ENCODE measurements at places on chromosomes 5 and 9.
A peak's percentile ranks its signal among the peaks of the same experiment; 100 is the strongest.

GRCh38 chr9:13500034-13500433 lies 220.5 kb upstream of the MPDZ start:
- DNase-seq, result peak; percentile 33

DNA sequence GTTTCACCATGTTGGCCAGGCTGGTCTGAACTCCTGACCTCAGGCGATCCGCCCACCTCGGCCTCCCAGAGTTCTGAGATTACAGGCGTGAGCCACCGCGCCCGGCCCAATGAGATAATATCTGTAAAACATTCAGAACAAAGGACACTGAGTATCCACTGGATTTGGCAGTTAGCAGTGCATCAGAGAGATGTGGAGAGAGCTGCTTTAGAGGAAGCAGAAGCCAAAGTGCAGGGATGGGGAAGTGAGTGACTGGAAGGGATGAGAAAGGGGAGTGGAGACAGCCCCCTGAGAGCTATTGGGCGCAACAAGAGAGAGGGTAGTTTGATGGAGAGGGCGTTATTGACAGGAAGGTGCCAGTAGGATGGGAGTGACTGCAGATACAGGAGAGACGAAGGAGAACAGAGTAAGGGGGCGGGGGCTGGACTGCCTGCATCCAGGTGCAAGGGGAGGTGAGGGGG lies 157.5 kb upstream of the SHB start:
- DNase-seq, result no peak

- DNase-seq, result no peak
These were observed 24.5 kb upstream of the DPYSL3 start for GRCh38 chr5:147534172-147534951.

- no peak for DNase-seq
These were observed 404.6 kb upstream of the C9orf72 start for GRCh38 chr9:27977931-27978330.

DNA sequence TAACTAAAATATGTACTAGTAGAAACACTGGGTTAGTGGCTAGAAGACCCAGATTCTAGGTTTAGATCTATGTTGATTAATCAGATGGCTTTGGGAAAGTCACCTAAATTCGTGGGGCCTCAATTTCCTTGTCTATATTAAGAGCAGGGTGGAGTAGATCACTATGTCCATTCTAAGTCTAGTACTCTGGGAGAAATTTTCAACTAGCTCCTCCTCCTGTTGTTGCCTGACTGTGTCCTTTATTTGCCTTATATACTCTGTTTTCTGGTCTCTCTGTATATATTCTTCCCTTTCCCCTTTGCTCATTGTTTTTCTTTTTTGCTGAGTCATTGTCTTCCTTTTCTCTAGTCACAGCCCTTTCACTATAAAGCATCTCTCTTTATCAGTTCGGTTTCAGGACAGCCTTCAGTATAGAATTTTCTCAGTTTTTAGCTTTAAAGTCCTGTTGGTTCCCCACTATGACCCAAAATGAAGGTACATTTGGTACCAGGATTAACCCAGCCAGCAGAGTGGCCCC lies 44.5 kb upstream of the CDH6 start:
- no peak for DNase-seq

GRCh38 chr5:64437496-64437895 lies 68.3 kb upstream of the RGS7BP start:
- DNase-seq, result no peak

GRCh38 chr5:135264451-135265440 lies 134.3 kb downstream of the MACROH2A1 start:
- DNase-seq, result no peak

DNA sequence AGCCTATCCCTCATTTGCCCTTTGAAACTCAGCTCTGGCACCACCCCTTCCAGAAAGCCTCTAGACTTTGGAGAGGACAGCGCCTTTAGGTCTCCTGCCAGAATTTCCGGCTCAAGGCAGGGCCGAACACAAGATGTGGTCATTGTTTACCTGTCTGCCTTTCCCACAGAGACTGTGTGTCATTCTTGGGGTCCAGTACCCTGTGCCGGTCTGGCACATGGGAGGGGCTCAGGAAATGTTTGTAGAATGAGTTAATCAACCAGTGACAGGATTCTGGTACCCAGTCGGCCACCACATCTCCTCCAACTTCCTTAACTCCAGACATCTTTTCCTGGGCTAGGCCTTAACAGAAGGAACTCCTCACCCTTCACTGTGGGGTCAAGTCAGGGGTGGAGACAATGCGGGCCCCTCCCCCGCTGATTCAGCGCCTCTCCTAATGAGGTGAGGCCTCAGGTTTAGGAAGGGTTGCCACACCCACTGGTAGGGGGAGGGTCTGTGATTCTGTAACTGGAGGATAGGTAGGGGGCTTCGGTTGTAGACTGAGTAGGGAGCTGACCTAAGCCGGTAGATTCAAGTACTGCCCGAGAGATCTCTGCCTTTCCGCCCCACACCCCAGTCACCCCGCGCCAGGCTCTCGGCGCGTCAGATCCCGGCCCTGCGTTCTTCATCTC lies 29.3 kb downstream of the PCDH1 start:
- DNase-seq, result peak; percentile 60

DNA sequence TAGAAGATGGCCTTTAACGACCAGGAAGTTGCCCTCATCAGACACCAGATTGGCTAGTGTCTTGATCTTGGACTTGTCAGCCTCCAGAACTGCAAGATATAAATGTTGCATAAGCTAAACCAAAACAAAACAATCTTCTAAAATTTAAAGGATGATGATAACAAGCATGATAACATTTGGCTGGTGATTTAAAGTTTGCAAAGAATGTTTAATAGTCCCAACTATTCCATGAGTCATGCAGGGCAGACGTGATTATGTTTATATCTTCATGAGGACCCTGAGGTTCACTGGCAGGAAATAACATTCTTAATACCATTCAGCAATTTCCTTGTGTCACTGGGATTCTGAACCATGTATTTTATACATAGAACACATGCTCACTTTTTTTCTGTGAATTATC lies 319.8 kb downstream of the HCN1 start:
- DNase-seq, result no peak

DNA sequence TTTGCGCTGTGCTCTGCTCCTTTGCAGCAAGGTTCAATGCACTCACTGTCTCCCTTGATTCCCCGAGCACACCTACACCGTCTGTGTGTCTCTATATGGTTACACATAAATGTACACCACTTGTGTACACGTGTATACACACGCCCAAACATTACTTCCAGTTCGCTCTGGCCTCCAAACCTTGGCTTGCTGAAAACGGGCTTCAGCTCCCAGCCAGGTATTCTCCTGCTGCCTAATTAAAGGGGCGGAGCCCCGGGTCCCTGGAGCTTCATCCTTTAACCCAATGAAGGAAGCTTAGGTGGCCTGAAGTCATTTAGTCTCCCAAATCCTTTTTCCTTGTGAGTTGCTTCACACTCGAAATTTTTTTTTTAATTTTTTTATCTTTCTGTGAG lies 4.6 kb downstream of the ISL1 start:
- DNase-seq, result no peak

DNA sequence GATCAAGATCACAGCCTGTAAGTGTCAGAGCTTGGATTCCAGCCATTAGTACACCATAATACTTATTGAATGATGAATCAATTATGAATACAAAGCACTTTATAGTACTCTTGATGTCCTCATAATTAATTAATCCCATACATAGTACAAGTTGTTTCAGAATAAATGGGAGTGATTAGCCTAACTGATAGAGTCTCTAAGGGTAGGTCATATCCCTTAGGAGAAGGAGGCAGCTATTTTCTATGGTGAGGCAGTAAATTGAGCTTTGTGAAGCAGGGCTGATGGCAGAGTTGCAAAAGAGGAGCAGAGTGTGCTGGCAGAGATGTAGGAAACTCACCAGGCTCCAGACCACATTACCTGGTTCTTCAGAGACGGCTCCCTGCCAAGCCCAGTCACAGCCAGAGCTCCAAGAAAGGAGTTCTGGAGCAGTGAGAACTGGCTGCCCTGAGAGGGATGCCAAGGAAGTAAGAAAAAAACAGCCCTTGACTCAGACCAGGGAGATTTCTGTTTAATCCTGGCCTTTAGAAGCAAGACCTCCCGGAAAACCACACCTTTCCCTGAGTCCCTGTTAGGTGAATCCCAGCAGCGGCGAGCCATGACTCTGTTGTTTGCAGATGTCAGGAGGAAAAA lies 112.9 kb downstream of the SH3TC2 start:
- peak; percentile 61 for DNase-seq

DNA sequence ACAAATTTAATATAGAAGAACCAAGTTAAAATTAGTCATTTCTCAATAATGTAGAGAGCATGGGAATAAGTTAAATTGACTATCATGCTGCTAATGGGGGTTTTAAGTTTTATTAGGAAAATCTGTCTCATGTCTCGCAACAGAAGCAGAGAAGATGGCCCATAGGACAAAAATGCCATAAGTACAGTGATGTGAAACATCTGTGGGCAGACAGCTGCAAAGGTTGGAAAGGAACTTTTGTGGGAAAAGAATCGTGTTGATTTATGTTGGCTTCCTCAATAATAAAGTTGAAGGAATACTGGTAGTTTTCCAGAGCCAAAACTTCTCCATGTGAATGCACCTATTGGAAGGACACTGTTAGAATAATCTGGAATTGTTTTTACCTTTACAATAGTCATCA lies 44.8 kb downstream of the VCAN start:
- no peak for DNase-seq

All from left ventricle myocardium inferior (tissue), 1 donor.